ENCODE measurements at places on chromosomes 3 and 15.

GRCh38 chr3:164794099-164794498, 284.2 kb downstream of the SI start:
- no peak for DNase-seq

DNA sequence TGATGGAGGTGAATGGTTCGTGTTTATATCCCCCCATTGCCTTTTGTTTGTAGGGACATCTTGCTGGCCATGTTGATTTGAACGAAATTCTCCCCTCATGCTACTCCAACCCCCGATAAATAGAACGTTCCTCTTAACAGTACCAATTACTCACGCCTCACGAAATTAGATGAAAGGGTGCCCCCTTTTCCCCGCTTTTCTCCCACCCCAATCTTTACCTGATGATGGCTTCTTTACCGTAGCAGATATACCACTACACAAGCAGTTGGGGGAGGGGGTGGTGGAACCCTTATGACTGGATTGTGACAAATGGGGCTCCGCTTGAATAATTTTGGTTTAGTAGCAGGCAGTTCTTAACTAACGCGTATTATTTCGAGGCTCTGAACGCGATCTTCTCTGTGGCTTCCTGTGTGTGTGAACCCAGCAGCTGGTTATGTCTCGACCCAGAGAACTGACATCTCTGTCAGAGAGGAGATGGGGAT, 1.1 kb downstream of the PIAS1 start:
- peak; percentile 21 for DNase-seq

DNA sequence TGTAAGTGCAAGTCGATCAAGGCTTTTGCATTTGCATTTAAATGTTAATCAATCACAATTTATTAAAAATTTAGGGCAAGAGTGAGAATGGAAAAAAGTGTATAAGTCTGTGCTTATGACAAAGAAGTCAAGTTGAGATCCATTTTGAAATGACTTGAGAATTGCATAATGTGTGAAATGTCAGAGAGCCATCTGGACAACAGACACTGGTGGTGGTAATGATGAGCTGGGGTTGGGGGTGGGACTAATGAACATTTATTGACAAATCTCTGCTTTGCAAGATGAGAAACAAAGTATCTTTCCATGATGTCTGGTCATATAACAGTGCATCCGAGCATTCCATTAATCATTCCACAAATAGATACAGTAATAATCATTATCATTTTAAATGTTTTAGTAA, 89.4 kb upstream of the ZBTB20 start:
- DNase-seq = no peak

GRCh38 chr3:129638481-129638880, 32.0 kb upstream of the PLXND1 start:
- no peak for DNase-seq

Data from hematopoietic multipotent progenitor cell treated with erythropoietin and hydrocortisone succinate and interleukin-3 and kit ligand, for 15 days (in vitro differentiated cells).